ENCODE measurements at places on chromosomes 7 and 10.

DNA sequence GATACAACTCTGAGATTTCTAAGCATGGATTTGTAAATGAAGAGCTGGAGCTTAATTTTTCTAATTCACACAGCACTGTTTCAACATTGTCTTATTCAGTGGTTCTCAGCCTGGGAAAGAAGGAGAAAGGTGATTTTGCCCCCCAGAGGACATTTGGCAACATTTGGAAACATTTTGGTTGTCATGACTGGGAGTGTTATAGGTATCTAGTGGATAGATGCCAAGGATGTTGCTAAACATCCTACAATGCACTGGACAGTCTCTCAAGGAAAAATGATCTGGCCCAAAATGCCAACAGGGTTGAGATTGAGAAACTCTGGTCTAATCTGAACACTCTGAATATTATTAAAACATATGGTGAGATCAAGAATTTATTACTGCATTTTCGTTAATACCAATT, 3.8 kb upstream of the CAV2 start:
- peak; percentile 84 for DNase-seq

DNA sequence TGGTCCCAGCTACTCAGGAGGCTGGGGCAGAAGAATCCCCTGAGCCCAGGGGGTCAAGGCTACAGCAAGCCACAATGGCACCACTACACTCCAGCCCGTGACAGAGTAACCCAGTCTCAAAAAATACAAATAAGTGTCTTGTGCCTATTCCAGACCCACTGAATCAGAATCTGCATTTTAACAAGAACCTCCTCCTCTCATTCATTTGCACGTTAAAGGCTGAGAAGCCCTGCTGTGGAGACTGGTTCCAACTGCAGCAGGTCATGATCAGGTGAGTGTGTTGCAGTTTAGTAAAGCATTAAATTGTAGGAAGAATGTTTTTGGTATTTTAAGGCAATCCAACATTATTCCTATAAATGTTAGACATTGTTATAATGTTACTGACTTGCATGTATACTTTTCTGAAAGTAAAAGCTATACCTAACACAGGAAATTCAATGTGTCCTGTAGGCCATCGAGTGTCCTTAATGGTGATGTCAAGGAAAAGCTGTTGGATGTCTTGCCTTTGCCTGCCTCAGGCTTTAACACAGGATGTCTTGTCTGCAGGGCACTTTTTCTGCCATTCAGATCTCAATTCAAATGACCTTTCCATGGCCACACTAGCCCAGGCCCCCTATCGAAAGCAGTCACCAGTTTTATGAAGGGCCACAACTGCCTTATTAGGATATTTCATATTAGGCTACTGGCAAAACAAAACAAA, 30.4 kb downstream of the MKRN1 start:
- no peak for DNase-seq

- no peak for DNase-seq
Observed at GRCh38 chr10:21972584-21972983, 30.9 kb downstream of the DNAJC1 start.

GRCh38 chr7:37409461-37409860, 39.2 kb downstream of the ELMO1 start:
- no peak for DNase-seq

- no peak for DNase-seq
Observed at GRCh38 chr10:85459906-85460305, 906.7 kb downstream of the GRID1 start.

- DNase-seq = no peak
Observed at GRCh38 chr10:68787813-68788212, 39.5 kb upstream of the STOX1 start.

GRCh38 chr7:107168233-107169119, at the start of gene HBP1:
Gene HBP1, plus strand, starts transcription at chr7:107169003. Its CDS starts 10,891 bp downstream, at chr7:107179894.
- peak; percentile 100 for DNase-seq

DNA sequence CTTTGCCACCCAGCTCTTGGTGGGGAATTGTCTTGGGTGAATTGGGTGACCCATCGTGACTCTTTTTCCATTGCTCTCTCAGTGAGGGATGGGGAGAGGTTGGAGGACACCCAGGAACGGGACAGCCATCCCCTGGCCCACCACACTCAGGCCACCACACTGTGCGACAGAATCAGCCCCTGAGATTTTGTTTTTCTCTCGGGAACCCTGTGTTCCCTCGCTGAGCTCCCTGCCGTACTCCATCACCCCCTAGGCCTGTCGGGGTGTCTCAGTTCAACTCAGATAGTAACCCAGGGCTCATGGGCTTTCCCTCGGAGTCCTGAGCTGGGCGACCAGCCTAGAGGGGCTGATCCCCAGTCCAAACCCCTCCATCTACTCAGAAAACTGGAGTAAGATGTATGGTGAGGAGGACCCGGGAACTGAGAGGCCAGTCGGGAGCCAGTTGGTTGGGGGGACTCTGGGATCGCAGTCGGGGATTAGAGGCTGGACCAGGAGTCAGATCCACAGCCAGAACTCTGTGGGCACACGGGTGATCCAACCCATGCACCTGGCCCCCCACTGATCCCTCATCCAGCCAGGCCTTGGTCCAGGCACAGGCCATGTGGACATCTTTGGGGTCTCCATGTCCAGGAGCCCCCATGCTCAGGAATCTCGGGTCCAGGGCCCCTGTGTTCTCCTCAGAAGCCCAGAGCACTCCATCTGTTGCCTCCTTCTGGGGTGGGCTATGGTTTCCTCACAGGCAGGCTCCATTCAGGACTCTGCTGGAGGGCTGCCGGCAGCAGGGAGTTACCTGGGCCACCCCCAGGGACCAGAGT, 9.3 kb downstream of the CRYGN start:
- DNase-seq = no peak

- DNase-seq = no peak
Observed at GRCh38 chr10:67670401-67670800, 25.6 kb downstream of the CTNNA3 start.

DNA sequence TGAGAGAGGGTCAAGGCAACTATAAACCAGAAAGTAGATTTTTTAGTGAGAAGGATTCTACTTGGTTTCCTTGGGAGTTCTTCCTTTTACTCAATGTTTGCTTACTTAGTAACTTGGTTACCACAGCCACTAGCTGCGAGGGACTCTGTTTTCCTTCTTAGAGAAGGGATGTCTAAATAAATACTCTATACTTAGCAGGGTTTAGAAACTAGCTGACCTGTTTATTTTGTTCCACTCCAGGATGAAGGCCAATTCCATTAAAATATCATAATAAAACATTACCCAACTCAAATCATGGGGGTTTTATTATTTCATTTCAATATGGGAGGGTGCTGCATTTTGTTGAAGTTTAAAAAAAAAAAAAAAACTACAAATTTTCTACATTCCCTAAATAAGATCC, 87.3 kb downstream of the PPP1R3A start:
- peak; percentile 46 for DNase-seq

DNA sequence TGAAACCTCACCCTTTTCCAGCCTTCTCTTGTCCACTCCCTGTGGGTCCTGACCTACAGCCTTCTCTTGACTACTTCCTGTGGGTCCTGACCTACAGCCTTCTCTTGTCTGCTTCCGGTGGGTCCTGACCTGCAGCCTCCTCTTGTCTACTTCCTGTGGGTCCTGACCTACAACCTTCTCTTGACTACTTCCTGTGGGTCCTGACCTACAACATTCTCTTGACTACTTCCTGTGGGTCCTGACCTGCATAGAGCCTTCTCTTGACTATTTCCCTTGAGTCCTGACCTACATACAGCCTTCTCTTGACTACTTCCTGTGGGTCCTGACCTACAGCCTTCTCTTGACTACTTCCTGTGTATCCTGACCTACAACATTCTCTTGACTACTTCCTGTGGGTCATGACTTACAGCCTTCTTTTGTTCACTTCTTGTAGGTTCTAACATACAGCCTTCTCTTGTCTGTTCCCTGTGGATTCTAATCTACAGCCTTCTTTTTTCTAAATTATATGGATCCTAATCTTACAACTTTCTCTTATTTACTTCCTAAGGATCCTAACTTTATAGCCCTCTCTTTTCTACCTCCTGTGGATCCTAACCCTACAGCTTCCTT, 36.5 kb downstream of the C10orf71 start:
- DNase-seq = no peak

GRCh38 chr7:50603287-50603686, 38.1 kb upstream of the DDC start:
- no peak for DNase-seq

- peak; percentile 92 for DNase-seq
Observed at GRCh38 chr10:86851328-86852207, 95.1 kb downstream of the BMPR1A start.

DNA sequence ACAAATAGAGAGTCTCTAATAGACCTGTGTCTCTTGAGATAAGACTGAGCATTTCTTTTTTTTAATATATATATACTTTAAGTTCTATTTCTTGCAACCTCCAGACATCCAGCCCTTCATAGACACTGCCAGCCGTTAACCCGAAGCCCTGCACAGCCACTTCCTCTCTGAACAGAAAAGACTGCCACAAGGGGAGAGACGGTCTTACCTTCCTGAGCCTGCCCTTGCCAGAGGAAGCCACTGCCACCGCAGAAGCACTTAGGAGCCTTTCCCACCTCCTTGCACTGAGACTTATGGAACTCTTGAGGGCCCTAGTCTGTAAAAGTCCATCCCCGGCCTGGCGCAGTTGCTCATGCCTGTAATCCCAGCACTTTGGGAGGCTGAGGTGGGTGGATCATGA, 31.8 kb upstream of the PRSS1 start:
- DNase-seq = no peak

DNA sequence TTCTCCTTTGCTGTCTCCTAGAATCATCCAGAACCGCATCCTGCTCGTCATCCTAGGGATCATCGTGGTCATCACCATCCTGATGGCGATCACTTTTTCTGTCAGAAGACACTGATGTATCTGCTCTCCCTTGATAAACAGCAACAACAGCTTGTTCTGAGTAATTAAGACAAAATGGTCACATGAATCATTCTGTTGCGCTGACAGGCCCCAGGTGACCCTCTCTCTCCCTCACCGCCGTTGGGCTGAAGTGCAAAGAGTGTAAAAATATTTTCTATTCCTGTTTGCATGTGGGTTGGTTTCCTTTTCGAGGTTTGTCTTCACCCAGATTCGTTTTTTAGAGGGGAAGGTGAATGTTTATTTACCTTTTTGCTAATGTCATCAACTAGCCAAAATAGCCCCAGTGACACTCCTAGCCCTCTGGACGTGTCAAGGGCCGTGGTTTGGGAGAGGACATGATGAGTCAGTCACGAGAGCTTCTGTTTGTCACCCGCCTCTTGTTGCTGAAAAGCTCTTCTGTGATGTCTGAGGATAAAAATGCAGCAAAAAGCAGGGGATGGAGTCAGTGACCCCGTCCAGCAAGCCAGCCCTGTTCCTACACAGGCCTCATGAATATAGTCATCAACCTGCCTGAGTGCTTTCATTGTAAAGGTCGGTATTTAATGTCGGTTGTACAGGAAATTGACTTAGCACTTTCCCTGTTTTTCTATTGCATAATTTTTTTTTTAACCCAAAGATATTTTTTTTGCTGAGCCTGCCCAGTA, 134.6 kb upstream of the TCF7L2 start:
- DNase-seq = peak; percentile 11

DNA sequence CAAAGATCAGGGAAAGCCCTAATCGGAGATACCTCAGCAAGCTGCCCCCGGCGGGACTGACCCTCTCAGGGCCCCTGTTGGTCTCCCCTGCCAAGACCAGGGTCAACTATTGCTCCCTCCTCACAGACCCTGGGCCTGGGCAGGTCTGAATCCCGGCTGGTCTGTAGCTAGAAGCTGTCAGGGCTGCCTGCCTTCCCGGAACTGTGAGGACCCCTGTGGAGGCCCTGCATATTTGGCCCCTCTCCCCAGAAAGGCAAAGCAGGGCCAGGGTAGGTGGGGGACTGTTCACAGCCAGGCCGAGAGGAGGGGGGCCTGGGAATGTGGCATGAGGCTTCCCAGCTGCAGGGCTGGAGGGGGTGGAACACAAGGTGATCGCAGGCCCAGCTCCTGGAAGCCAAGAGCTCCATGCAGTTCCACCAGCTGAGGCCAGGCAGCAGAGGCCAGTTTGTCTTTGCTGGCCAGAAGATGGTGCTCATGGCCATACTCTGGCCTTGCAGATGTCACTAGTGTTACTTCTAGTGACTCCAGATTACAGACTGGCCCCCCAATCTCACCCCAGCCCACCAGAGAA, 24.1 kb downstream of the TBATA start:
- no peak for DNase-seq
